Stimulated activated CD4-positive, alpha-beta T cell treated with anti-CD3 and anti-CD28 coated beads, Interleukin-1b, Interleukin-23, amount 100 ng/mL, for 1 hour (primary cell): ENCODE measurements at places on chromosomes 2 and 18.

DNA sequence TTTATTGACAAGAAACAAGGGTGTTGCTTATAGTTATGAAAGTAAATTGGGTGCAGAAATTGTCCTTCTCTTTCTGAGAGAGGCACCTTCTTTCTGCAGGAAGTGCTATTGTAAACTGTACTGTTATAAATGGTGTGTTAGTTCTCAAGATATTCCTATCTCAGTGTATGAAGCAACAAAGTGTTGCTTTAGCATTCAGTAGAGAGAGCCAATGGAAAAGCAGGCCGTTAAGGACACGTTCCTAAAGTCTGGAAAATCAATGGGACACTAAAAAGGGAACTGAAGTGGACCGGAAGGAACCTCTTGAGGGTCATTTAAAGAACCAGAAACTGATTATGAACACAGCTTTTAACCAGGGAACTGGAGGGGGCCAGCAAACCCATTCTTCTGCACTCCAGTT, 510.0 kb upstream of the ZEB2 start:
- no peak for DNase-seq

DNA sequence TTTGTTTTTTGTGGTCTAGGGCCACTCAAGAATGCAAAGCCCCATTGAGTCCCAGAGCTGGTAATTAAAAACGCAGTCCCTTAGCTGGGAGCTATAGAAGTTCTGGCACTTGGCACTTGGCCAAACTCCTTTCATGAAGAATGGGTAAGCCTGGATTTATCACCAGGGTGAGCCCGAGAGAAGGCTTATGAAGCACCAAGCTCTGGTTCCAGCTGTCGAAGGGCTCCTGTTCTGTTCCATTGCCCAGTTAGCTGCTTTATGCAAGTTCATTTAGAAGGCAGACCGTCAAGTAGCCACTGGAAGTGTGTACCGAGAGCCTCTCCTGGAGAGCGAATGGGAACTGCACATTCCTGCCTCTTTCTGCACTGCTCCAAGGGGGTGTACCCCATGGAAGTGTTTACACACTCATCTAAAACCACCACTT, 14.2 kb downstream of the ECEL1 start:
- DNase-seq = no peak

DNA sequence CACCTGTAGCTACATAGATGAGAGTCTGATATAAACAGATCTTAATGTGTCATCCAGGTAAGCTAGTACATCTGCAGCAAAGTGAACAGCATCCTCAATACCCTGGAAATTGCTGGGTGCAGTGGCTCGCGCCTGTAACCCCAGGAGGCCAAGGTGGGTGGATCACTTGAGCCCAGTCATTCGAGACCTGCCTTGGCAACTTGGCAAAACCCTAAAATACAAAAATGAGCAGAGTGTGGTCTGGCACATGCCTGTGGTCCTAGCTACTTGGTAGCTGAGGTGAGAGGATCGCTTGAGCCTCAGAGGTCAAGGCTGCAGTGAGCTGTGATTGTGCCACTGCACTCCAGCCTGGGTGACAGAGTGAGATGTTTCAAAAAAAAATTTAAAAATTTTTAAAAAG, 233.9 kb upstream of the SP5 start:
- no peak for DNase-seq

DNA sequence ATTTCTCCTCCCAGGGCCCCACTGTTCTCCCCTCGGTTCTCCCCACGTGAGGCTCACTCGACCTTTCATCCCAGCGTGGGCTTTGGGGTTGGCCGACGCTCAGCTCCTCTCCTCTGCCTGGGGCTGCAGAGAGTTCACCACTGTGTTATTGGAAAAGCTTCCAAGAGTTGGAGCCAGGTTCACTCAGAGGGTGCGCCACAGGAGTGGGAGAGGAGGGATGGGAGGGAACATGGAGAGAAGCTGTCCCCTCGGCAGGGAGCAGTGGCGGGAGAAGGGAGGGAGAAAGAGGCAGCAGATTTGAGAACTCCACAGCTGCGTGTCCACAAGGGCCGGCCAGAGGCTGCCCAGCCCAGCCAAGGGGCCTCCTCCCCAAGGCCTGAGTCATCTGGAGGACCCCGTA, 197.1 kb upstream of the SMAD2 start:
- DNase-seq = no peak

- no peak for DNase-seq
Observed at GRCh38 chr2:176851200-176851888, 361.2 kb upstream of the HNRNPA3 start.

- DNase-seq = no peak
Observed at GRCh38 chr18:26941584-26941983, 76.1 kb upstream of the AQP4 start.

GRCh38 chr2:227324642-227324994, 433 bp upstream of the MFF start:
- DNase-seq = no peak

GRCh38 chr2:195105581-195105980, 551.4 kb upstream of the SLC39A10 start:
- DNase-seq = no peak

DNA sequence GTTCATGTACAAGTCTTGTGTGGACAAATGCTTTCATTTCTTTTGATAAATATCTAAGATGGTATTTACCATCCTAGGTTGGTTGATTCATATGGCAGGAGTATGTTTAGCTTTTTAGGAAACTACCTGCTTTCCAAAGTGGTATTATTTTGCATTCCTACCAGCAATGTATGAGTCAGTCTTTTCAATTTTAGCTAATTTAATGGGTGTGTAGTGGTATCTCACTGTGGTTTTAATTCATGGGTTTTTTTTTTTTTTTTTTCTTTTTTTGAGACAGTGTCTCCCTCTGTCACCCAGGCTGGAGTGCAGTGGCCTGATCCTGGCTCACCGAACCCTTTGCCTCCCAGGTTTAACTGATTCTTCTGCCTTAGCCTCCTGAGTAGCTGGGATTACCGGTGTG, 4.2 kb downstream of the ZNF512 start:
- DNase-seq = no peak

- no peak for DNase-seq
Observed at GRCh38 chr2:102660070-102660469, 40.7 kb downstream of the SLC9A2 start.

GRCh38 chr2:151049746-151050145, 211.9 kb downstream of the RBM43 start:
- no peak for DNase-seq

- DNase-seq = no peak
Observed at GRCh38 chr2:48940606-48941005, 185.1 kb upstream of the LHCGR start.

GRCh38 chr2:168210895-168211570, 36.4 kb downstream of the STK39 start:
- no peak for DNase-seq

GRCh38 chr18:32442575-32442974, 28.1 kb downstream of the GAREM1 start:
- DNase-seq = no peak

GRCh38 chr18:3879114-3879835, 429.3 kb downstream of the TGIF1 start:
- DNase-seq = no peak

GRCh38 chr18:75530566-75531211, 103.2 kb upstream of the SMIM21 start:
- DNase-seq = no peak

DNA sequence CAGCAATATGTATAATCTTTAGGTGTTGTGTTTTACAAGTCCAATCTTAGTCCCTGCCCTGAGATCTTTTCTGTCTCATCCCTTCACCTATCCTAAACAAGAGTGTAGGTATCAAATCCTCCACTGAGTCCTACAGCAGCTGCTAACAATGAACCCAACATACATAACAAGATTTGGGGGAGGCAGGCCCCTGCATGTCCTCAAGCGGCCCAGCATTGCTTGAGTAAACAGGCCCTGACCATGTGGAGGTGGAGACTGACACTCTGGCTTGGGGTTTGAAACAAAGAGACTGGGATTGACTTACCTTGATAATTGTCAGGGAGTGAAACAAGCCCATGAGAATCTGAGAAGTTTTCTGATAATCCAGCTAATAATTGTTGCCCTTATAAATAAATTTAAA, 213.4 kb downstream of the STK39 start:
- DNase-seq = no peak

DNA sequence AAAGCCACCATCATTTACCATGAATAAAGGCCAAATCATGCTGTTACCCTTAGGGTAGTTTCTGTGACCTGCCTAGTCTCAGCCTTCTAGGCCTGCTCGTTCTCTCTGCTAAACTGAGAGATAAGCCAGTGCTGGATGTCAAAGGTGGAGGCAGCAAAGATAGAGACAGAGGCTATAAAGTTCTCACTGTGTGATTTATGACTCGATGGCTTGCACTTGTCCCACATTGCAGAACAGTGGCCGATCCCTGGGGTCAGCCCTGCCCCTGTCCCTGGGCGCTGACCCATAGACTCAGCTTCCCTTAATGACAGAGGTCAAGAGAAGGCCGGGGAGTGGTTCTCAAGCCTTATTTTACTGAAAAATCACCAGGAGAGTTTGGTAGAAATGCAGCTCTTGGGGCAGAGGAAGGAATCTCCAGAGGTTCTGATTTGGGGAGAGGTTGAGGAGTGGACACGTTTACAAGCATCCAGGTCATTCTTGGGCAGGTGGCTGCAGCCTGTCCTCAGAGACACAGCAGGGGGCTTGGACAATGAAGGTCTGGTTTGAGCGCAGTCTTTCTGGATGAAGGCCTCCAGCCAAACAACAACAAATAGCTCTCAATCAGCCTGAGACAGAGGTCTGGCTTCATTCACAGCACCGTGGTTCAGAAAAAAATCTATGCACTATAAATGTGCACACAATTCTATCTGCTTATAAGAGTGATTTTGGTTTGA, 143.5 kb downstream of the ACKR3 start:
- no peak for DNase-seq

DNA sequence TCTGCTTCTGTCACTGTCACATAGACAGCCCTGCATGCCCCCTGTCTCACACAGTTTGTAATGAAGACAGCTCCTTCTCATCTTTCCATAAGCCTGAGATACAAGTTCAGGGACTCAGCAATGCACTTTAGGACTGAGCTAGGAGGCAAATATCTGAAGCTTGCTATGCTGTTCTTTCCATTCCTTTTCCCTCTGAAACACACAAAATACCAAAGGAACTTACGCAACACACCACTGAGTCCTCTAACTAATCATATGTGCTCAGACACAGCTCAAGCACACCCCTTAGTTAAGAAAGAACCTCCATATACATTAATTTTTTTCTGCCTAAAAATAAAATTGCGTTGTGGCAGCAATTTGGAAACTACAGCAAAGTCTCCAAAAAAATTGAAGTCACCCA, 17.9 kb downstream of the SERPINB8 start:
- no peak for DNase-seq

- DNase-seq = no peak
Observed at GRCh38 chr2:98899041-98899702, 36.9 kb downstream of the CRACDL start.

DNA sequence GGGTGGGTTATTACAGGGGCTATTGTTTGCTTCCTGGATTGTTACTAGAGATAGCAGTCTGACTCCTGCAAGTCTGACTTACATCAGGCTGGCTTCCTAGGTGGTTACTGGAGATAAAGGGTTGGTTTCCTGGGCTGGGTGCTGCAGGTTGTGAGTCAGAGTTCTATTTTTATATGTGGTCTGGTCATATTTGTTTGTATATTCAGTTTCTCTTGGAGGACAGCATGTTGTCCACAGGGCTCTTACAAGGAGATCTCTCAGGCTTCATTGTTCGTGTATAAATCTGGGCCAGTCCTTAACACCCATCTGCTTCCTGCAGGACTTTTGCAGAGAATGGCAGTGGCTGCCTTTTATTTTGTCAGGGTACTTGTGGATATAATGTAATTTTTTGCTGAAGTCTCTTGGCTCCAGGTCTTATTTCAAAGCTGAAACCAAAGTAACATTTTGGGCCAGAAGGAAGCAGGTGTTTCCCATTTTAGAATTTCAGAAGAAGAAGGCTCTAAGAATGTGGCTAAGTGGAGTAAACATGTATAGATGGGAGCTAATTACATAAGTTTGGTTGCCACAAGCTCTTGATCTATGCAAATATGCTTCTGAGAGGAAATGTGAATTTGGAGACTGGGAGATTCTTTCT, 65.9 kb upstream of the SLC16A14 start:
- no peak for DNase-seq

DNA sequence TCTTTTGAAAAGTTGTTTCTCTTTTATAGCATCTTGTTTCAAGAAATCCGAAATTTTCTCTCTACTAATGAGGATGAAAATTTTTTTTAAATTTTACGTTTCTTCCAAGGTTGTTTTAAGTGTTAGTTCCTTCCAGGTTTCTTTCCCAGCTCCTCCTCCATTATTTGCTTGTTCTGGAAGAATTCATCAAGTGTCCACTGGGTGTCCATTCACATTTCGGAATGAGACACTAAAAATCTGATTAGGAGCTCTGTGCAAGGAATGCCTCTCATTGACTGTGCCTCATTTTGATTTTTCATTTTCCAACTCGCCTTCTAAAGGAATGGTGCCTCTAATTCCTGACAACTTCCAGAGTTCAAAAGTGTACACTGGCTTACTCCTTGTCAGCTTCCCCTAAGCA, 6.1 kb downstream of the SP100 start:
- DNase-seq = no peak

DNA sequence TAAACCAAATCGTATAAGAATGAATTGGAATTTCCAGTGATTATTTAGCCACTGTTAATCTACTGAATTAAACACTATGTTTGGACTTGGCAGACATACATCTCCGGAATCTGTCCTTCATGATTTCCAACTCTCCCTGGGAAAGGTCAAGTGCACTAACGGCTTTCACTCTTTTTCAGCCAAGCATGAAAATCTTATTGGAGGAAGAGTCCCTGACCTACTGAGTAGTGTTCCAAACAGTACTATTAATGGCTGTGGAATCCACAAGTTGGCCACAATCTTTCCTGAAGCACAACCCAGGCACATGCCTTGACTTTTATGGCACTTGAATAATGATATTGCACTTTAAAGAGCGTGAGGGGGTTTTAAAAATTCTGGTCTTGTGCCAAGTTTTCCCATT, 318.9 kb upstream of the RND3 start:
- DNase-seq = no peak

DNA sequence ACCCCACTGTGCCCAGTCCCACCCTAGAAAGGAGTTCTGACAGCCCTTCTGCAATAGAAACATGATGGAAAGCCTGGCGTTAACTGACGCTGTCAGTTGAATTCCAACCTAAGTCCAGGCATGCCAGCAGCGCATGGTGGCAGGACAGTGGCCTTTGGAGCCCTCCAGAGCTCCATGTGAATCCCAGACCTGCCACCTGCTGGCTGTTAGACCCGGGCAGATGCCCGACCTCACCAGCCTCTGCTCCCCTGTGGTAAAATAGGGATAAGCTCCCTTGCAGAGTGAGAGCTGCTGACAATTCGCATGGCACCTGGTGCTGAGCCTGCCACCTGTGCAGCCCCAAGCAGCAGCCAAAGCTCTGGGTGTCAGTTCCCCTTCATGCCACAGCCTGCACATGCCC, 138.6 kb downstream of the LOXHD1 start:
- DNase-seq = no peak

- DNase-seq = no peak
Observed at GRCh38 chr2:207970147-207970825, 55.0 kb downstream of the PLEKHM3 start.

DNA sequence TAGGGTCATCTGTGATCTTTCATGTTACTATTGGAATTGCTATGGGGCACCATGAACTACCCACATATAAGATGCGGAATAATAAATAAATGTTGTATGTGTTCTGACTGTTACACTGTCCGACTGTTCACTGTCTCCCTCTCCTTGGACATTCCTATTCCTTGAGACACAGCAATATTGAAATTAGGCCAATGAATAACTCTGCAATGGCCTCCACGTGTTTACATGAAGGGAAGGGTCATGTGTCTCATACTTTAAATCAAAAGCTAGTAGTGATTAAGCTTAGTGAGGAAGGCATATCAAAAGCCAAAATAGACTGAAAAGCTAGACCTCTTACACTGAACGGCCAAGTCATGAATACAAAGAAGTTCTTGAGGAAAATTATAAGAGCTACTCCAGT, 751.3 kb downstream of the SOCS6 start:
- DNase-seq = no peak
